Activated naive CD4-positive, alpha-beta T cell treated with anti-CD3 and anti-CD28 coated beads, Interleukin-2, amount 50 U/mL, for 16 hours (primary cell): ENCODE measurements at places on chromosomes 1 and 21.

GRCh38 chr1:204198348-204199340, 2.4 kb upstream of the KISS1 start:
- DNase-seq = no peak

- DNase-seq = no peak
These were observed 43.7 kb downstream of the OSBPL9 start for GRCh38 chr1:51660580-51660979.

GRCh38 chr1:75202751-75203150, 68.6 kb downstream of the LHX8 start:
- DNase-seq = no peak

DNA sequence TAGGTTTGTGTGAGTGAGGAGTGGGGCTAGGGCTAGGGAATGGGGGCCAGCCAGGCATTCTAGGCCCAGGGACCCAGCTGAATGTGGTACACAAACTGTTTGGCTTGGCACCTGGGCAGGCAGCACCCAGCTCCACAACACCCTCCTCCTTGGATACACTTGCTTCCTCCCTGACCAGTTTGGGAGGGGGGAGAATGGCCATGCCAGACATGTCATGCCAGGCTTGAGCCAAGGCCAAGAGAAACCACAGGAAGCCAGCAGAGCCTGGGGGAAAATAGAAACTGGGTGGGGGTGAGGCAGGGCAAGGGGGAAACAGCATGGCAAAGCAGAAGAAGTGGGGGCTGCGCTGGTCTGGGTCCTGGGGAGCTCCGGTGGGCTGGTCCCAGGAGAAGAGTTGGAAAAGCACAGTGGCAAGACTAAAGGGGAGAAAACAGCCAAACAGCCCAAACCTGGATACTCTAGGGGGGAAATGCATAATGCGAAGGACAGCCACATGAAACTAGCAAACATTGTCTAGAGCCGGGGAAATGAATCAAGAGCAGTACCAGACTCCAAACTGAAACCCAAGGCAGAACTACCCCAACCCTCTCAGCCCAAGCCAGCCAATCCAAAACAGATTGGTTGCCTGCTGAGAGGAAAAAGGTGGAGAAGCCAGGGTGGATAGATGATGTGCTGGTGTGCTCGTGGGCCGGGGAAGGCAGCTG, 47.9 kb downstream of the LGR6 start:
- DNase-seq = no peak

DNA sequence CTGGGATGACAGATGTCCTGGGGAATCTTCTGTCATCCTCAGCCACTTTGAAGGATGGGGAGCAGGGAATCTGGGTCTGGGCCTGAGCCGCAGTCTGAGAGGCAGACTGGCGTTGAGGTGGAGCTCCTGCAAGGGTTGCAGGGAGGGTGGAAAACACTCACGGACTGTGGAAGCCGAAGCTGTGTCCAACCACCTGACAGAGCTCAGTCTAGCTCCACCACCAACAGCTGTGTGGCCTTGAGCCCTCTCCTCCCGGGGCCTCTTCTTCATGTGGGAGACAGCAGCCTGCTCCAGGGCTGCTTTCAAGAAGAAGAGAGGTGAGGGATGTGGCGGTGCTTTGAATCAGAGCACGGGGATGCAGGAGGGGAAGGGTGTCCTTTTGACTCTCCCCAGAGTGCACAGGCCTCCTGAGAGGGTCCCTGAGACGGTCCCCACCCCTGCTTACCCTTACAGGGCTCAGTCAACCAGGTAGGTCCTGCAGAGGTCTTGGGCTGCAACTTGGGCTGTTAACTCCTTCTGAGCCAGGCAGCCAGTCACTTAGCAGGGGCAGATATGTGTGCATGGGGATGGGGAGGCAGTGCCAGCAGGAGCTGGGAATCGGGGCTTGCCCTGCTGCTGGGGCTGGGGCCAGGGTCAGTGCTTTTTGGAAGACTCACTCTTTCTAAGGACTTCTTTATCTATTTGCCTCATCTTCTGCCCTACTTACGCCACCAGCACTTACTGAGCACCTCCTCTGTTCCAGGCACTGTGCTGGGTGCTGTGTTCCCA, 216.3 kb downstream of the PTPRU start:
- no peak for DNase-seq

DNA sequence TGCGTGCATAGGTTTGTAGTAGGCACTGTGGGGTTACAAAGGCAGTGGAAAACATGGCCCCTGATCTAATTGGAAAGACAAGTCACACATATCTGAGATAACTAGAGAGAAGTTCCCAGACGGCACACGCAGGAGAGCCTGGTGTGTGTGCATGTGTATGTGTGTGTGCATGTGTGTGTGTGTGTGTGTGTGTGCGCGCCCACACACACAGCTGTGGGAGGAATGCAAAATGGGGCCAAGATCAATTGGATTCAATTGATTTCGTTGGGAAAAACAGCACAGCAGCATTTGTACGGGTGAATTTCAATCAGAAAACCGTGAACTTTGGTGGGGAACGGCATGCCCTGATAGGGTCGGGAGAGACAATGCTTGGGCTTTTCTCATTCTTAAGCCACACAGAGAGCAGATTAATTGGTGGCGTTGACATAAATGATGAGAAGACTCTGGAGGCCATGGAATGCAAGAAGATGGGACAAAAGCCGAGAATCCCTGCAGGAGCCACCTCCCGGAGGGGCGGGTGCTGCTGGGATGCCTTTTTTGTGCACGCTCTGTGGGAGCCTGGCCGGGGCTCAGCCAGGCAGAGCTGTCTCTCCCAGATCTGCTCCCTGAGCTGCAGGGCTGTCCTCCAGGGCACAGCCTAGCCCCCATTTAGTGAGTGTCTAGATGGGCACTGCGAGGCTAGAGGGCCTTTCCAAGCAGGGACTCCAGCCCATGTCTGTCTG, 322.0 kb downstream of the CAMTA1 start:
- no peak for DNase-seq
